AML-193 (cell line): ENCODE measurements at places on chromosomes 2 and 18.

GRCh38 chr2:218245214-218245613 lies 15.6 kb upstream of the GPBAR1 start:
- DNase-seq: no peak

- no peak for DNase-seq
Observed at GRCh38 chr2:53378791-53379190, 388.8 kb upstream of the CHAC2 start.

DNA sequence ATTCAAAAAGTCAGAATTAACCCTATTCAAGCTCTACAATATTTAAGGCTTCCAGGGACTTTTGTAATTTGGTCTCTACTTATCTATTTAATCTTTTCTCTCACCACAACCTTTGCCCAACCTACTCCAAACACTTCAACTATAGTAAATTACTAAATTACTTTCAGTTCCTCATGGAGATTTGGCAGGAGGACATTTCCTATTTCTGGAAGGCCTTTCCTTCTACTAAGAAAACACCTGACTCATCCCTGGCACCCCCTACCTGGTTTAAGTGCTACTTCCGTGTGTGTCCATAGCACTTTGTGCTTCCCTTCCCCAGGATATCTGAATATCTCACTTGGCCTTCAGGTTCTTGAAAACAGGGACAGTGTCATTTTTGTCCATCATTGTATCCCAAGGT lies 96.3 kb downstream of the UPP2 start:
- DNase-seq: no peak

GRCh38 chr2:111128096-111128495 lies 7.4 kb downstream of the BCL2L11 start:
- DNase-seq: no peak

- no peak for DNase-seq
Observed at GRCh38 chr18:48436907-48437306, 27.7 kb upstream of the ZBTB7C start.

DNA sequence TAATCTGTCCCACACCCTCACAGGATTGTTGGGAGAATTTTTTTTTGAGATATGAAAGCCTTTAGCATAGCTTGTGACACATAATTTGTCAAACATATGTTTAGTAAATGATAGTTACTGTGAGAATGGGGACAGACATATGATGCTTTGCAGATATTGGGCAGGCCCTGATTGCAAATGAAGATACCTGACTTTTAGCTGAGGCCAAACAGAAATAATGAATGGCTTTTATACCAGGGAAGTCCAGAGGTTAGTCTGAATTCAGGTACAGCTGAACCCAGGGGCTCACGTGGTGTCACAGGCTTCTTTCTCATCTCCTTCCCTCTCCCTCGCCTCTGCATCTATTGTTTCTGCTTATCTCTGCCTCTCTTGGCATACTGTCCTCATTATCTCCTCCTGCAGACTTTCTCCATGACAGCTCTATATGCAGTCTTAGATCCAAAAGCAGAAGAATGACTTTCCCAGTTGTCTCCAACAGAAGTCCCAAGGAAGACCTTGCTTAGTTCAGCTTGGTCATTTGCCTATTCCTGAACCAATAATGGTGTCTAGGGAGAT lies 4.9 kb upstream of the WNT10A start:
- no peak for DNase-seq

DNA sequence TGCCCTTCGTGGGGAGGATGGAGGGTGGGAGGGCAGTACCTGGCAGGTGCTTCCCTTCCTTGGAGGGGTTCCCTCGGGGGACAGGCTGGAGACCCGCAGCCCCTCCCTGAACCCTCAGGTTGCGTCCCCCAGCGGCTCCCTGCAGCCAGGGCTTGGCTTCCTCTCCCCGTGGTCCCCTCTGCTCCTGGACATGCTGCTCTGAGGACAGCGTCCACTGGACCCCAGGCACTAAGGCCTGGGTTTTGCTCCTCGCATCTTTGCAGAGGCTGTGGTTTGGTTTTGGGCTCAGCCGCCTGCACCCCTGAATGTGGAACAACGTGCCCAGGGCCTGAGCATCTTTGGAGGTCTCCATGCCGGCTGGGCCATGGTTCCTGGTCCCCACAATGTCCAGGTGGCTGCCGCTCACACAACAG lies 133.5 kb downstream of the PTGR3 start:
- DNase-seq: no peak

- no peak for DNase-seq
Observed at GRCh38 chr2:108833219-108833618, 46.6 kb downstream of the CCDC138 start.

DNA sequence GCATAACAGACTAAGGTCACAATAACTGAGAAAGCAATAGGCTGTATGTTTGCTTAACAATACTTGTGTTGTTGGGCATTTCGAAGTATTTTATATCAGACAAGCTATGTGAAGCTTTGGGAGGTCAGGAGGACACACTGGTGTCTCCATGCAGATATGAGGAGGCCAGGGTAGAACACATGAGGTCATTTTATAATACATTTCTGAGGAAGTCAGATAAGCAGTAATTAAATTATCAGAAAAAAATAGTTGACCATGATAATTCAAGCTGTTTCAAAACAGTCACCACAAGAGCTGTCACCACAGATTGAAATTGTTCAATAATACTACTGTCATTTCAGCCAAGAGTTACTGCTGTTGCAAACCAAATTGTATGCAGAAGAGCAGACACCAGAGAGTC lies 160.6 kb downstream of the RIT2 start:
- DNase-seq: no peak

DNA sequence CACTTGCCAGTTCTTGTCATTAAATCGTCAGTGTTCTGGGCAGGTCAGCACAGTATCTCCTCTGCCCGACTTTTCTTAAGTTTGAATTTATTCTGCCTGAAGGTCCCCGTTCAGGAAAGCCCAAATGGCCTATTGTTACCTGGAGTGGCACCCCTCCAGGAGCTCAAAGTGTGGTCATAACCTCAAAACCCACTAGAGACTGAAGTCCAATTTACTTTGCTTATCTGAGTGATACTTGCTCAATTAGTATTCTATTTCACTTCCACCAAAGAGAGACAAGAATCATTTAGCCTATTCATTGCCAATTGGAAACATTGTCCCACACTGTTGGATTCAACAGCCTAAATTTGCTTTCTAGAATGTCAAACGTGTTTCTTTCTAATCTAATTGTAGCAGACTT lies 375.3 kb downstream of the LNPK start:
- no peak for DNase-seq

DNA sequence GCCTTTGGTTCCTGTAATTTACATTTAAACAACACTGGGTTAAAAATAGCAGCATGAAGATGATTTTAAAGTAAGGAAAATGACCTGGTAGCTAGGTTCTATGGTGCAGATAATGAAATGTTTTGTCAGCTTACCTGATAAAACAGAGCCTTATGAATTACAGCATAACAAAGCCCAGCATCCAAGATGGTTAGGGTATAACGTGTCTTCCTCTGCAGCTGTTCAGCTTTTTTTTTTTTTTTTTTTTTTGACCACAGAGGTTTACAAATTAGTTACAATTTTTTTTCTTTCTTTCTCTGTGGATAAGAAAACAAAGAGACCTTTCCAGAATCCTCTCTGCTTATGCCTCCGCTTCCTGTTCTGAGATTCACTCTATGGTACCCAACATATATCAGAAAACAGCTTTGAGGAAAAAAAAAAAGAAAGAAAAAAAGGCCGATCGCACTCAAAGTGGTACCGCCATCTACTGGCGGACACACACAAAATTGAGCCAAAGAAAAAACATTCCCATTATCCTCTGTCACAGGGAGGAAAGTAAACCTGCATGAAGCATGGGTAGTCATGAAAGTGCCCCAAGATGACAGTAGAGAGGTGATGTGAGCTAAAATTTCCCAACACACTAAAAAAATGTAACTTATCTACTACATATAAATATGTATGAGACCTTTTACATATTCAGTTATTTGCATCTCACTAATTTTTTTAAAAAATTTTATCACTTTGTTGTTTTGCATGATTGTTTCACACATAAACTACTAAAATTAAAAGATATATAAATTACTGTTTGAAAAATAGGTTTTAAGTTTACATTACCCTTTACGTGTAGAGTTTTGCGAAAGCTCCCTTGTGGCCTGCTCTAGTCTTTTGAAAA lies at the start of gene SCN3A:
Gene SCN3A (minus strand): TSS at position 362 of the 871 bp plus-strand sequence. CDS start 27,656 bp downstream, outside the sequence.
- peak; percentile 36 for DNase-seq

- DNase-seq: peak; percentile 72
Observed at GRCh38 chr2:240851078-240851991, 17.3 kb upstream of the AGXT start.

DNA sequence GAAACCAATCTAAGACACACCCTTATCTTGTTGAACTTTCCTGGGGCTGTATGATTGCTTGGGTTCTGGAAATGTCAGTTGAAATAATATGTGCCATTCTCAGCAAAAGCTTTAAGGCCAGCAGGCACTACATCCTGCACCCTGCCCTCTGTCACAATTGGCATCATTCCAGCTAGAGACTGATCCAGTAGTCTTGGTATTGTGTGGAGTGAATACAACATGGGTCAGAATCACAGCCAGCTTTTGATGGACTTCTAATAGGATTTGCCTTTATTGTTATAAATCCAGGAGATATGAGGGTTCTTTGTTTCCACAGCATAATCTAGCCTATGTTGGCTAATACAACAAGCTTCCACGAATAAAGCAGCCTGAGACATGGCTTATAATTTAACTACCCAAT lies 617.0 kb upstream of the CDH2 start:
- DNase-seq: no peak
